Pancreas (tissue), 10 donors: ENCODE measurements at places on chromosomes 13 and 19.

- no peaks in the 10 kb centered on the region for H3K27me3 ChIP-seq
- H3K27ac ChIP-seq: no peak overlapping the region
- H3K36me3 ChIP-seq: no peaks in the 10 kb centered on the region
- DNase-seq: no peak
- H3K4me1 ChIP-seq: no peaks in the 10 kb centered on the region
- H3K4me3 ChIP-seq: no peak overlapping the region
Observed at GRCh38 chr13:26423629-26424028, 133.9 kb upstream of the WASF3 start.

DNA sequence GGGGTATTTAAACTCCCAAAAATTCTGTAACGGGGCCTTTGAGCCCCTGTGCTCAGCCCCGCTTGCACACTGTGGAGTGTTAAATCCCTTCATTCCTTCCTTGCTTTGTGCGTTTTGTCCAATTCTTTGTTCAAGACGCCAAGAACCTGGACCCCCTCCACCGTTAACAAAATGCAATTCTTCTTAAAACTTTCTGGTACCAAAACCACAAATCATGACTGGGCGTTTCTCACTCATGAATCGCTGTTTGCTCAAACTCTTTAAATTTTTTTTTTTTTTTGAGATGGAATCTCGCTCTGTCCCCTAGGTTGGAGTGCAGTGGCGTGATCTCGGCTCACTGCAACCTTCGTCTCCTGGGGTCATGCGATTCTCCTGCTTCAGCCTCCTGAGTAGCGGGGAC lies 881 bp downstream of the ZNF20 start:
- no peak overlapping the region for H3K27ac ChIP-seq
- no peaks in the 10 kb centered on the region for H3K27me3 ChIP-seq
- H3K4me1 ChIP-seq: peaks cover 12% of the 10 kb centered on the region
- no peak for DNase-seq
- no peaks in the 10 kb centered on the region for H3K36me3 ChIP-seq
- H3K4me3 ChIP-seq: peak overlapping the region; percentile 67

DNA sequence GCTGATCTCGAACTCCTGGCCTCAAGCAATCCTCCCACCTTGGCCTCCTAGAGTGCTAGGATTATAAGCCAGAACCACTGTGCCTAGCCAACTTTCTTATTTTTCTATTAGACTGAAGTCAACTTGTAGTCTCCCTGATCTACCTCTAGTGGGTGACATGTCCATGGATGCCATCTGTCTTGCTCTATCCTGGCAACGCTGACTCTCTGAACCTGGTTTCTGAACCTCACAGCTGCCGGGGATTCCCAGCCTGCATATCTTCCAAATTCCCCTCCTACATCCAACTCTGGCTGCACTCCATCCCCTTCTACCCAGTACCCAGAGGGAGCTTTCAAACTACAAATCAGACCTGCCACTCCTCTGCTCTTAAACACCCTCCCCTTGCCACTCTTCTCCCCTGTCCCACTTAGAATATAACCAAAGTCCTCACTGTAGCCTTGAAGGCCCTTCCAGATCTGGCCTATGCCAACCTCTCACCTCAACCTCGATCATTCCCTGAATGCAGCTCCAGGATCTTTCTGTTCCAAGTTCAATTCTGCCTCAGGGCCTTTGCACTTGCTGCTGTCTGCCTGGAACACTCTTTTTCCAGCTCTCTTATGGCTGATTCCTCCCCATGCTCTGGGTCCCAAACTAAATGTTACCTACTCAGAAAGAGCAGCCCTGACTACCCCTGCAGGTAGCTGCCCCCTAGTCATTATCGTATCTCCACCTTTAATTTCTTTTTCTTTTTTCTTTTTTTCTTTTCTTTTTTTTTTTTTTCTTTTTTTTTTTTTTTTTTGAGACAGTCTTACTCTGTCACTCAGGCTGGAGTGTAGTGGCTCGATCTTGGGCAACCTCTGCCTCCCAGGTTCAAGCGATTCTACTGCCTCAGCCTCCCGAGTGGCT lies 2.2 kb downstream of the CLIP3 start:
- no peak for DNase-seq
- H3K27ac ChIP-seq: no peak overlapping the region
- H3K4me3 ChIP-seq: no peak overlapping the region
- H3K36me3 ChIP-seq: no peaks in the 10 kb centered on the region
- H3K4me1 ChIP-seq: no peaks in the 10 kb centered on the region
- no peaks in the 10 kb centered on the region for H3K27me3 ChIP-seq

GRCh38 chr13:62251734-62252133 lies 836.1 kb upstream of the PCDH20 start:
- DNase-seq: no peak
- no peaks in the 10 kb centered on the region for H3K4me1 ChIP-seq
- H3K27me3 ChIP-seq: no peaks in the 10 kb centered on the region
- no peak overlapping the region for H3K4me3 ChIP-seq

- no peak overlapping the region for H3K27ac ChIP-seq
- DNase-seq: no peak
- no peaks in the 10 kb centered on the region for H3K36me3 ChIP-seq
- H3K27me3 ChIP-seq: no peaks in the 10 kb centered on the region
- no peaks in the 10 kb centered on the region for H3K4me1 ChIP-seq
Observed at GRCh38 chr19:38469151-38469550, 35.7 kb downstream of the RYR1 start.

GRCh38 chr13:90535421-90535820 lies 812.1 kb upstream of the MIR17HG start:
- H3K27ac ChIP-seq: no peak overlapping the region
- H3K4me1 ChIP-seq: no peaks in the 10 kb centered on the region
- DNase-seq: no peak

GRCh38 chr13:64429691-64430090 lies 2800.4 kb downstream of the PCDH9 start:
- DNase-seq: no peak
- H3K27ac ChIP-seq: no peak overlapping the region
- no peaks in the 10 kb centered on the region for H3K36me3 ChIP-seq
- H3K27me3 ChIP-seq: no peaks in the 10 kb centered on the region
- no peaks in the 10 kb centered on the region for H3K4me1 ChIP-seq

GRCh38 chr19:58033741-58034476 lies at the start of gene ZSCAN1:
TSS of gene ZSCAN1 (plus strand) at chr19:58034025. CDS start at chr19:58037837, 3,812 bp downstream.
- H3K36me3 ChIP-seq: no peaks in the 10 kb centered on the region
- H3K27ac ChIP-seq: no peak within 1 kb of the TSS
- no peaks in the 10 kb centered on the region for H3K4me1 ChIP-seq

GRCh38 chr19:11295665-11296245 lies at the start of gene TSPAN16:
TSS of gene TSPAN16 (plus strand) at chr19:11296160. CDS start at chr19:11296298, 138 bp downstream.
- DNase-seq: no peak
- H3K27ac ChIP-seq: no peak within 1 kb of the TSS
- no peak within 1 kb of the TSS for H3K4me3 ChIP-seq
- no peaks in the 10 kb centered on the region for H3K4me1 ChIP-seq
- H3K27me3 ChIP-seq: no peaks in the 10 kb centered on the region

DNA sequence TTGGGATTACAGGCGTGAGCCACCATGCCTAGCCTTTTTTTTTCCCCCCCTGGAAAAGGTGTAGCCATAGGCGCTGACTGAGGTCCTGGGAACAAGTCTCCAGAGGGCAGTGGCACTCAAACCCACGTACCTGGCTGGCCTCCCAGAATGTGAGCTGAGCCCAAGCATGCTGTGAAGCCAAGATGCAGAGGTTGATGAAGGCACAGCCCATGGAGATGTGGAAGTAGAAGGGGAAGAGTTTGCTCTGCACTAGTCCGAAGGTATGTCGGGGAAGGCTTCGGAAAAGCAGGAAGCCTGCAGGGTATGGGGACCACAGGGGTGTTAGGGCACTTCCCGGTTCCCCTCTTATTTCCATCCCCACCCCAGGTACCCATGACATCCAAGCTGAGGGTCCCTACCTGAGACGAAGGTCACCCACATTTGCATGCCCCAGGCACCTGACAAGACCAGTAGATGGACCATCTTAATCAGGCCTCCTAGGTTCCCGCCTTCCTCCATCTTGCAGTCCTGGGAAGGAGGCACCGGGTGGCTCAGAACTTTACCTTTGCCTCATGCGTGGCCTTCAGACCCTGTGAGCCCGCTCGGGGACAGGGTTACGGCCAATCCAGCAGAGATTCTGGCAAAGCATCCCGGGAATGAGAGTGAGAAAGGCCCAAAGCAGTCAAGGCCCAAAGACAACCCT lies 805 bp downstream of the TMEM205 start:
- peaks cover 9% of the 10 kb centered on the region for H3K4me1 ChIP-seq
- peak overlapping the region; percentile 87 for H3K27ac ChIP-seq
- H3K4me3 ChIP-seq: peak overlapping the region; percentile 63
- peak; percentile 47 for DNase-seq

DNA sequence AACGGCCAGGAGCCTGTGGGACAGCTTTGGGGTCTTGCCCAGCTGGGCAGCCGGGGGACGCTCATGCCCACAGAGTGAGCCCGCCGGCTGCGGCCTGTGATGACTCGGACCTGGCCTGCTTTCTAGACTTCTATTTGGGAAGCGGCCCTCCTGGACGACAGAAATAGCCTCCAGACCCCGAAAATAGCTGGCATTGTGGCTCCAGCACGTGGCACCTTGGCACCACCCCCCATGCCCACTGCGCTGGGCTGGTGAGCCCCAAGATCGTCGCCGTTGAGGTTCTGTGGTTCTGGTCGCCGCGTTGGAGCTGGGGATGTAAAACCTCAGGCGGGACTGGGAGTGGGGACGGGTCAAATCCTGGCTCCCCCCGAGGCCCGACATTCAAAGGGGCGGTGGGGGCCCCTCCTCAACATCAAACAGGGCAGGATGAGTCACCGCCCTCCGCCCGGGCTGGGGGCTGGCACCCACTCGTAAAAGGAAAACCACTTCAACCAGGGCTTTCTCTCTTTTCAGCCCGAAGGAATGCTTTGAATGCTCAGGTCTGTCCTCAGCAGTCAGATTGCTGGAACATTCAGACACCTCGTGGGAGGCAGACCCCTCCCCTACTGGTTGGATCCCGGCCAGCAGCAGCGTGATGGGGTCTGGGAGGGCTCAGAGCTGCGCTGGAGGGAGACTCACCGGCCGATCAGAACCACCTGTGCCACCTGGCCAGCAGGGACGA lies 42.1 kb downstream of the GADD45B start:
- H3K36me3 ChIP-seq: no peaks in the 10 kb centered on the region
- H3K4me3 ChIP-seq: no peak overlapping the region
- H3K4me1 ChIP-seq: no peaks in the 10 kb centered on the region
- no peak for DNase-seq

DNA sequence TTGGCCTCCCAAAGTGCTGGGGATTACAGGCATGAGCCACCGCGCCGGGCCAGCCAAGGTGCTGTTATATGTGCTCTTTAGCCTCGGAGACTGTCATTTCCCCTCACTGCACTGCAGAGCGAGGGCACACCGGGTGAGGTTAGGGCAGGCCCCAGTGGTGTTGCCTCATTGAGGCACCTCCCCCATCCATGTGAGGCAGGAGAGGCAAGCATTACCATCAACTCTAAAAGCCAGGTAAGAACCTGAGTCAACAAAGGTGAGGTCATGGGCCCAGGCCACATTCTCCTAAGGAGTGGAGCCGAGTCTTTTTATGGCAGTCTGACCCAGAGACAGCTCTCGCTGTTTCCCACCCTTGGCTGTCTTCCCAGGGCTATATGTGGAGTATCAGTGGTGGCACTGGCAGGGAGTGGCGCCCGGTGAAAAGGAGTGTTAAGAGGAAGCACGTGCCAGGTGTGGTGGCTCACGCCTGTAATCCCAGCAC lies 10.9 kb downstream of the B3GNT8 start:
- H3K36me3 ChIP-seq: peaks cover 23% of the 10 kb centered on the region
- no peaks in the 10 kb centered on the region for H3K4me1 ChIP-seq
- no peak overlapping the region for H3K27ac ChIP-seq
- no peaks in the 10 kb centered on the region for H3K27me3 ChIP-seq
- no peak for DNase-seq
- H3K4me3 ChIP-seq: no peak overlapping the region

DNA sequence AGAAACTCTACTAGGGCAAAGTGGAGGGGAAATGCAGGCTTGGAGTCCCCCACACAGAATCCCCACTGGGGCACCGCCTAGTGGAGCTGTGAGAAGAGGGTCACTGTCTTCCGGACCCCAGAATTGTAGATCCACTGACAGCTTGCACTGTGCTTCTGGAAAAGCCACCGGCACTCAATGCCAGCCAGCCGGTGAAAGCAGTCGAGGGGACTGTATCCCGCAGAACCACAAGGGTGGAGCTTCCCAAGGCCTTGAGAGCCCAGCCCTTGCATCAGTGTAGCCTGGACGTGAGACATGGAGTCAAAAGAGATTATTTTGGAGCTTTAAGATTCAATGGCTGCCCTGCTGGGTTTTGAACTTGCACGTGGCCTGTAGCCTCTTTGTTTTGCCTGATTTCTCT lies 47.2 kb upstream of the FAM124A start:
- no peaks in the 10 kb centered on the region for H3K36me3 ChIP-seq
- H3K27me3 ChIP-seq: no peaks in the 10 kb centered on the region
- no peak overlapping the region for H3K27ac ChIP-seq
- no peak for DNase-seq
- H3K4me1 ChIP-seq: no peaks in the 10 kb centered on the region

GRCh38 chr19:50705422-50706019 lies 14.1 kb downstream of the SHANK1 start:
- DNase-seq: no peak
- H3K27ac ChIP-seq: no peak overlapping the region
- H3K4me1 ChIP-seq: no peaks in the 10 kb centered on the region
- H3K36me3 ChIP-seq: no peaks in the 10 kb centered on the region

GRCh38 chr19:645912-646778 lies 6.5 kb downstream of the FGF22 start:
- H3K4me1 ChIP-seq: no peaks in the 10 kb centered on the region
- DNase-seq: no peak
- no peaks in the 10 kb centered on the region for H3K36me3 ChIP-seq
- H3K27ac ChIP-seq: no peak overlapping the region
- no peaks in the 10 kb centered on the region for H3K27me3 ChIP-seq

GRCh38 chr19:12543855-12544254 lies 7.4 kb downstream of the ZNF564 start:
- no peaks in the 10 kb centered on the region for H3K27me3 ChIP-seq
- H3K36me3 ChIP-seq: no peaks in the 10 kb centered on the region
- DNase-seq: no peak
- H3K4me1 ChIP-seq: no peaks in the 10 kb centered on the region
- no peak overlapping the region for H3K27ac ChIP-seq

DNA sequence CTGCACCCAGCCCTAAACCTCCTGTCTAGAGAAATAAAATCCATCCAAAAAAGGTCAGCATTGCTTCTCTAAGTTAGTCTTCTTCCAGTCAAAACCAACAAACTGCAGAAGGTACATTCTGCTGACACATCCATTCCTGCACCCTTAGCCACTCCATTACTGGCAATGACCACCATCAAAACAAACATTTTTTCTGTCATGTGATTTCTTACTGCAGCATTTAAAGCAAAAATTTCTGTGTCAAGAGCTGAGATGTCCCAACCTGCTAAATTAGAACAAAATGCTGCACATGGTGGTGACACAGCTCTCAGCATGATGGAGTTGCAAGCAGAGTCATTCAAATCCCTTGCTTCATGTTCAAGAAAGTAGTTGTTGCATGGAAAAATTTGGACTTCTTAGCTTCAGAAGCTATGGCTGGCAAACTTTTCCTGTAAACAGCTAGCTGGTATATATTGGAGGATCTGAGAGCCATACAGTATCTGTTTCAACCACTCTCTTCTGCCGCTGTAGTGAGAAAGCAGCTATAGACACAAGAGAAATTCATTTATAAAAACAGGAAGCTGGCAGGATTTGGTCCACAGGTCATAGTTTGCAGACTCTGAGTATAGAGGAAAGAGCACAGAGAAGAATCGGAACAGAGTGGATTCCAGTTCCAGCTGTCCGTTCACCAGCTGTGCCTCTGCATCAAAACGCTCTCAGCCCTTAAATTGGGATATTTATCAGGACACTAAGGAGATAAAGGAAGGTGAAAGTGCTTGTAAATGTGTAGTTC lies 17.4 kb downstream of the RUBCNL start:
- no peak overlapping the region for H3K4me3 ChIP-seq
- no peaks in the 10 kb centered on the region for H3K36me3 ChIP-seq
- no peaks in the 10 kb centered on the region for H3K4me1 ChIP-seq
- H3K27ac ChIP-seq: no peak overlapping the region
- H3K27me3 ChIP-seq: no peaks in the 10 kb centered on the region
- no peak for DNase-seq
